ENCODE measurements at places on chromosomes 1 and 21. TPM values are rescaled to one million over a fixed set of nuclear protein-coding genes. Genes with fewer than 3 reads are reported as not detected.

The BSND gene
- polyA plus RNA-seq = not detected

The CITED4 gene
- polyA plus RNA-seq = 1.7 TPM

The LMX1A gene
- not detected for polyA plus RNA-seq

The WRAP73 gene
- polyA plus RNA-seq = 29.7 TPM

The PLA2G2A gene
- not detected for polyA plus RNA-seq

All from IgD-negative memory B cell (primary cell).